ENCODE measurements at places on chromosomes 3 and 15.

- DNase-seq: no peak
Measured at GRCh38 chr3:129598000-129598381, 8.5 kb downstream of the PLXND1 start.

- DNase-seq: no peak
Measured at GRCh38 chr3:49727154-49727923, 3.6 kb upstream of the GMPPB start.

- DNase-seq: no peak
Measured at GRCh38 chr3:123816673-123817207, 67.4 kb downstream of the MYLK start.

DNA sequence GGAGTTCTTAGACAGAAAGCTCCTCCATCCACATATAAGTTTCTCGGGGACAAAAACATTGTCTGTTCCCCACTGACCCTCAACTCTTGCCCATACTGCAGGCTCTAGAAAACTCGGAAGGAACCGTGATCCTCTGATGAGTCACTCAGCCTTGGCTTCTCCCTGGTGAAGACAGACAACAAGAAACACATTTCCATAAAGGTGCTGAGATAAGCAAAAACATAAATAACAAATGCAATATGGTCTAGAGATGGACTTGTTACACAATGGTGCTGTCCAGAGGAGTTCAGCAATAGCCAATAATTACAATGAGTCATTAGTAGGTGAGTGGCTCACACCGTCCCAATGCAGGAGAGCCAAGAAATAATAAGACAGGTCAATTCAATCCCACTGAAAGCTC is 43.7 kb downstream of the MAGI1 start:
- DNase-seq: no peak

DNA sequence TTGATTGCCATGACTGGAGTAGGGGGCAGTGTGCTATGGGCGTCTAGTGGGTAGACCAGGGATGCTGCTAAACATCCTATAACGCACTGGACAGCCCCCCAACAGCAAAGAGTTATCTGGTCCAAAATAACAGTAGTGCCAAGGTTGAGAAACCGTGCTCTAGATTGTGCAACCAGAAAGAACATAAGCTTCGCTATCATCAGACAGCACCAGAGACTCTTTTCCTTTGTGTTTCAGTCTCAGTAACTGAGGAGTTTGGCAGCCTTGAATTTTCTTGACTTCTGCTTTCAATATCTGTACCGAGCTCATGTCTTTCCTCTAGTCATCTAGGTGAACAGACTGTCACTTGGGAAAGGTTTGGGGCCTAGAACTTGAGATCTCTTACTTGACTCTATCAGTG is 8.8 kb downstream of the ARID3B start:
- no peak for DNase-seq

- DNase-seq: no peak
Measured at GRCh38 chr3:152105446-152105845, 163.3 kb upstream of the MBNL1 start.

DNA sequence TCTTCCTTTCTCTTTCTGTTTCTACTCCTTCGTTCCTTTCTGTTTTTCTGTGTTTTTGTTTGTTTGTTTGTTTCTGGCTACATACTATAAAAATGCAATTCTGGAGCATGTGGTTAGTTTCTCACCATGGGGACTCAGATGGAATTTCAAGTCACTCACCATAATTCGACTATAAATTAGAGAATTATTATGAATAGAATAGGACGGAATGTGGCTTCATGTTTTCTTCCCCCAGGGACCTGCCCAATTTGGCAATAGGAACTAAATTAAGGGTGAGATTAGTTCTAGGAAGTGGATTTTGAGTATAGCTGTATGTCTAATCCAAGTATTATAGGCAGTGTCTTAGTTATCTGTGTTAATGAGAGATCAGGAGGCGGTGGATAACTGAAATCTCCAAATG is 96.9 kb downstream of the THSD4 start:
- no peak for DNase-seq

DNA sequence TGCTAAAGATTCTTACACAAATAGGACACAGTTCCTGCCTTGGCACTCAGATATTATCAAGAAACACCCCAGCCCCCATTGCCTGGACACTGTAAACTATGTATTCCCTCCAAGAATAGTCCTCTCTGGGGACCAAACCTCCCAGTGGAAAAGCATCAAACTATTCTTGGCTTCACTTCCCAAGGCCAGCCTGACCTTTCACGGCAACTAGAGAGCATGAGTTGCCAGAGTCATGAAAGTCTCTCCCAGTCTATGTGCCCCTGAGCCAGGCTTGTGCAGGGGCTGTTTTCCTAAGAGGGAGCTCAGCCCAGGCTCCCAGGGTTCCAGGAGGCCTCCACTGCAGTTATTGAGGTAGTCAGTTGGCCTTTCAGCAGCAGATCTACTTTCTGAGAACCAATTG is 251.9 kb upstream of the TGFBR2 start:
- DNase-seq: no peak

DNA sequence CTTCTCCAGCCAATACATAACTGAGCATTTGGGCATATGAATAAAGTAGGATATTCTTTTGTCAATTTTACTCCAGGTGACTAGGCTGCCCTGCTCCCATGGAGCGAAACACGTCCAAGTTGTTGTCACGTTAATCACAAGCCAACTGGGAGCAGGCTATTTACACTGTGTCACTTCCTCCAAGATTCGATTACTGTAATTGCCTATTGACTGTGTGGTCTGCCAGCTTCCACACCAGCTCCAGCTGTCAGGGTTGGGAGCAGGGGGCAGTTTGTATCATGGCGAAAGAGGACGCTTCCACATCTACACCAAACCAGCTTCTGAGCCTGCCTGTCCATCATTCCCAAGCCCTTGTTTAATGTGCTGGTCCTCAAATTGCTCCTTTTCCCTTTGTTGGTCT is 89.2 kb upstream of the RORA start:
- DNase-seq: no peak

DNA sequence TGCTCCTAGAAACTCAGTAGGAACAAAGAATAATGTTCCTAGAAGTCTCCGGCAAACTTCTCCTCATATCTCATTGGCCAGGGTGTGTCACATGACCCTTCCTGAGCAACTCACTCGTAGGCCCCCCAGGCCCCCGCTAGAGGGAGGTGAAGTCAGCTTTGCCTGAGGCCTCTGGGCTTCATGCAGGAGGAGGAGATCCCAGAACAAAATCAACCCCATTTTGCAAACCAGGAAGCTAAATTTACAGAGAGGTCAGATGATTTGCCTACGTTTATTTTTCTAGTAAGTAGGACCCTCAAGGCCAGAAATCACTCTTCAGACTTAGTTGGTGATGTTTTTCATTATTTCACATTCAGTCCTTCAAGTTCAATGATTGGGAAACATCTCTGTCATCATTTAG is 99.1 kb downstream of the SSR3 start:
- no peak for DNase-seq

- DNase-seq: no peak
Measured at GRCh38 chr3:55647063-55647462, 160.0 kb upstream of the WNT5A start.

DNA sequence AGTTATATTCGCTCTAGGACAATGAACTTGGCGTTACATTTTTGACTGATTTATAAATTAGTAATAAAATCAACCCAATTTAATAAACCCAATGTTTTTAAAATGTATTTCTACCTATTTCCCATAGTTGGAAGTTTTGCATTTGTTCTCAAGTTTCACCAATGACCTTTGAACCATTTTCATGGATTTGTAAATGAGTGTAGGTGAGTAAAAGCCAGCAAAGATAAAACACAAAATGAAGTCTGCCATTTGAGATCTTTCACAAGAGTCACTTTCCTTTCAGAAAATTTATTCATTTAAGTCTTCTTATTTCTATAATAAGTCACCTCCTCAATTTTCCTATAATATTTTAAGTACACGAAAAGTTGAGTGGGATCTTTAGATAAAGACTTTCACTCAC is 92.1 kb downstream of the MEIS2 start:
- no peak for DNase-seq

DNA sequence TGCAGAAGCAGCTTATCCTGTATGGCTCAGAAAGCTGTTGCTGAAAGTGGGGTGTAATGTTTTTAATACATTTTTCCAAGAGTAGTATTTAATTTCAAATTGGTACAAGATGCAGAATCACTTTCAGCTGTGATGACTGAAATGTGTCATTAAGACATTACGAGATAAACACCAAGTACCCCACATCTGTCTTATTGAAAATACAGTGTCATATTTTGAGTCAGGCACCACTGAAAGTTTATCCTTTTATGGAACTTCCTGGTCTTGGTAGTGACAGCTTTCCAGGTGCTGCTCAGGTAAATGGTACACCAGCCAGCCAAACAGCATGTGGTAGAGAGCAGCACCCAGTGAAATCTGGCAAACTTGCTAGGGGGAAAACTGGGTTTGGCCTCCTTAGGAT is 16.9 kb downstream of the ASTE1 start:
- DNase-seq: no peak

DNA sequence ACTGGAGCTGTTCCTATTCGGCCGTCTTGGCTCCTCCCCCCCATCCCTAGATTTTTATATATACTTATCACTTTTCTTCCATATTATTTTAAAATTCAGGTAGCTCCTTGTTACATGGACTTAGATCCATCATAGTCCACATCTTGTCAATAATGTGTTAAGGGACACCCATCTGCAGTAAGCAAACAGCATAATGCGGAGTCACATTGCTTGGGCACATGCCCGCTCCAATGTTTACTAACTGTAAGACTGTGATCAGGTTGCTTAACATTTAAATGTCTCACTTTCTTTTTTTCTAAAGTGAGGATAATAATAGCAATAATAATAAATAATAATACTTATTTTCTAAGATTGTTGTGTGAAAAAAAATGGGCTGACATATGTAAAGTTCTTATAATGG is 303.2 kb upstream of the SOX14 start:
- no peak for DNase-seq

- DNase-seq: no peak
Measured at GRCh38 chr3:195403244-195403643, 39.6 kb downstream of the ACAP2 start.

DNA sequence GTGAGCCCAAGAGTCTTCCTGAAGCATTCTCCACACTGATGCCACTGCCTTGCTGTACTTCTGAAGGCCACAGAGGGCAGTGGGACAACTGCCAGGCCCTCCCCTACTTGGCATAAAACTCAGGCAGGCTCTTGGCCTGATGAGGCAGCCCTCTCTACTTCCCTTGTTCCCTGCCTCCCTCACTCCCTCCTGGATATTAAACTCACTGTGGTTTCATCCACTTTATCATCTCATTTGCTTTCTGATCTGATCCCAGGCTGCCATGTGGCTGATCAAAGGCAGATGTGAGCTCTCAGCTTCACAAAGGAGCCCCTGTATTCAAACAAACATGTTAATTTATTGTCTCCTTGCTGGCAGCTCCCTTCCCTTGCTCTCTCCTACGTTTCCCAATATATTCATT is 533.5 kb downstream of the IGSF11 start:
- DNase-seq: no peak

- no peak for DNase-seq
Measured at GRCh38 chr15:67127331-67127664, 61.9 kb downstream of the SMAD3 start.

GRCh38 chr3:119401069-119401468 is 62.3 kb downstream of the TMEM39A start:
- no peak for DNase-seq

GRCh38 chr3:160447544-160447943 is 2.0 kb downstream of the TRIM59 start:
- DNase-seq: no peak

DNA sequence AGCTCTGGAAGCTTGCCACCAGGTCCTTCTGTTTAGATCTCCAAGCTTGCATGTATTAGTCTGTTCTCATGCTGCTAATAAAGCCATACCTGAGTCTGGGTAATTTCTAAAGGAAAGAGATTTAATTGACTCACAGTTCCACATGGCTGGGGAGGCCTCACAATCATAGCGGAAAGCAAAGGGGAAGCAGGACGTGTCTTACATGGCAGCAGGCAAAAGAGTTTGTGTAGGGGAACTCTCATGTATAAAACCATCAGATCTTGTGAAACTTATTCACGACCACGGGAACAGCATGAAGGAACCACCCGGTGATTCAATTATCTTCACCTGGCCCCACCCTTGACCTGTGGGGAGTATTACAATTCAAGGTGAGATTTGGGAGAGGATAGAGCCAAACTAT is 147.0 kb upstream of the PROK2 start:
- DNase-seq: no peak

GRCh38 chr3:53195066-53195450 is 34.0 kb downstream of the PRKCD start:
- no peak for DNase-seq

- DNase-seq: no peak
Measured at GRCh38 chr3:69888040-69888942, 111.2 kb upstream of the SAMMSON start.

- DNase-seq: no peak
Measured at GRCh38 chr3:104805508-104805907, 561.2 kb upstream of the ALCAM start.

DNA sequence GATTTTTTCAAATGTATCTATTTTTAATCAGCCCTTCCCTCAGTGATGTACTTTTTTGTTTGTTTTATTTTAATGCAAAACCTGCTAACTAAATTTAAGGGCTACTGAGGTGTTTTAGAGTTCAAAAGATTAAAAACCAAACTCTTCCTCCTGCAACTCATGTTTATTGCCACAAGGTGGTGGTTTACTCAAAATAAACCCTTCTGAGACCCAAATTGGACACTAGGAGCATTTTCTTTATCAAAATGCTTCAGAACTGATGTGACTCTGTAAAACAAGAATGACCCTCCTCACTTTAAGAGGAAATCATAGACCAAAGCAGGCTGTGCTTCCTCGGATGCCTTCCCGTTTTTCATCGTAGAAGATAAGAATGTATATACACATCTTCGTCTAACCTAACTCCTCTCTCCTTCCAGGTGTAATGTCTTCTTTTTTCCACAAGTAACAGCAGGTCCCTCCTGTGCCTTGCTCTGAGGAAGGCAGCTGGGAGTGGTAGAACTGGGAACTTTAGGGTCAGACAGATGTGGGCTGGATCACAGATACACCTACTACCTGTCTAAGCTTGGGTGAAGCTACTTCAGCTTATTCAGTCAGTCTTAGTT is 2.9 kb upstream of the NME9 start:
- no peak for DNase-seq

DNA sequence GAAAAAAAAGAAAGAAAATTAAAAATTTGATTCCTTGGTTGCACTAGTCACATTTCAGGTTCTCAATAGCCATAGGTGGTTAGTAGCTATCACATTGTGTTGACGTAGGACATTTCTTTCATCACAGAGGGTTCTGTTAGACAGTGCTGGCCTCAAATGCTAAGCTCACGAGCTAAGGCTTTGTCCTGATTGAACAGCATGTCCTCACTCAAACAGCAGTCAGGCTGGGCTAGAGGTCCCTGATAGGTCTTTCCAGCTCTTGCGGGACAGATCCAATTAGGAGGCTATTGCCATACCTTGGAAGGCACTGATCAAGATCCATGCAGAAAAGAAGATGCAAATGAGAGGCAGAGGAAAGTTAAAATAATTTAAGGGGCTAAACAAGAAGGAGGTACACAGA is 85.9 kb upstream of the HACD2 start:
- no peak for DNase-seq

All from effector memory CD4-positive, alpha-beta T cell (primary cell).